NCI-H1417 treated with DMSO at 0.1 percent for 48 hours (cell line): ENCODE measurements at places on chromosomes 12 and 14.

DNA sequence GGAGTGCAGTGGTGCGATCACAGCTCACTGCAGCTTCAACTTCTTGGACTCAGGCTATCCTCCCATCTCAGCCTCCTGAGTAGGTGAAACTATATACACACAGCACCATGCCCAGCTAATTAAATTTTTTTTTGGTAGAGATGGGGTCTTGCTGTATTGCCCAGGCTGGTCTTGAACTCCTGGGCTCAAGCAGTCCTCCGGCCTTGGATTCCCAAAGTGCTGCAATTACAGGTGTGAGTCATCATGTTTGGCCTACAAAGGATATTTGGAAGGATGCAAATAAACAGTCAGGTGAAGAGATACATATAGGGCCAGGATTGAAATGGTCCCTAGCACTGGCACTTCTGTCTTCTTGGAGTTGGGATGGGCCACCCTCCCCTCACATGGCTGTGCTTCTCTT is 23.9 kb downstream of the RCOR1 start:
- no peak for DNase-seq

- DNase-seq = no peak
These were observed 59.1 kb upstream of the SLC6A13 start for GRCh38 chr12:321606-322326.

- DNase-seq = no peak
These were observed 5.1 kb upstream of the TCL1B start for GRCh38 chr14:95681153-95681552.

DNA sequence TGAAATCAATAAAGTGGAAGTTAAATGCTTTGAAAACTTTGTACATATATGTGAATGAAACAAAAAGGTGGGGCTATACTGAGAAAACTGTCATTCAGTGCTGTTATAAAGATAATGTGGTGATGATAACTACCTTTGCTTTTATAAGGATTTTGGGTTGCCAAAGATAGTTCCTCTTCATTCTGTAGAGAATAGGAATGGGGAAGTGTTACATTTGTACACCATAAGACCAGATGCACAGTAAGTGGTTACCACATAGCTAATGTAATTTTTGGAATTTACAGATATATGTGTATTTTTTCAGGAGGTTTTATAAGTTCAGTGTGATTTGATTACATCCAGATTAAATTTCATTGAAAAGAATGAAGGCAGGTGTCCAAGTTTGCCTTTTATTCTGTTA is 18.1 kb downstream of the RAB21 start:
- DNase-seq = no peak

DNA sequence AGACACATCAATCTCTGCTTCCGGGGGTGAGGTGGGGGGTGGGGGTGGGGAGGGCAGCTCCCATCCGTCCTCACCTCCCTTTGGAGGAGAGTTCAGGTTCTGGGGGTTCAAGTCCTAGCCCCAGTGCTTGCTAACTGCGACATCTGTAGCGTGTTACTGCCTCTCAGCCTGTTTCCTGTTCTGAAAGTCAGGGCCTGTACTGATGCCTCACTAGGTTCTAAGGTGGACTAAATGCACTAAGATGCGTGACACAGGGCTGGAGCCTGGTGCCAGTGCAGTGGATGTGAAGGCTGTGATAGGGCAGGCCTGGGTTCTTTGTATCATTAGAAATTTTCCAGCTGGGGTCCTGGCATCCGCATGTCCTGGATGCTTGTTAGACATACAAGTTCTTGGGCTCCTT is 17.3 kb upstream of the TDRD9 start:
- no peak for DNase-seq

DNA sequence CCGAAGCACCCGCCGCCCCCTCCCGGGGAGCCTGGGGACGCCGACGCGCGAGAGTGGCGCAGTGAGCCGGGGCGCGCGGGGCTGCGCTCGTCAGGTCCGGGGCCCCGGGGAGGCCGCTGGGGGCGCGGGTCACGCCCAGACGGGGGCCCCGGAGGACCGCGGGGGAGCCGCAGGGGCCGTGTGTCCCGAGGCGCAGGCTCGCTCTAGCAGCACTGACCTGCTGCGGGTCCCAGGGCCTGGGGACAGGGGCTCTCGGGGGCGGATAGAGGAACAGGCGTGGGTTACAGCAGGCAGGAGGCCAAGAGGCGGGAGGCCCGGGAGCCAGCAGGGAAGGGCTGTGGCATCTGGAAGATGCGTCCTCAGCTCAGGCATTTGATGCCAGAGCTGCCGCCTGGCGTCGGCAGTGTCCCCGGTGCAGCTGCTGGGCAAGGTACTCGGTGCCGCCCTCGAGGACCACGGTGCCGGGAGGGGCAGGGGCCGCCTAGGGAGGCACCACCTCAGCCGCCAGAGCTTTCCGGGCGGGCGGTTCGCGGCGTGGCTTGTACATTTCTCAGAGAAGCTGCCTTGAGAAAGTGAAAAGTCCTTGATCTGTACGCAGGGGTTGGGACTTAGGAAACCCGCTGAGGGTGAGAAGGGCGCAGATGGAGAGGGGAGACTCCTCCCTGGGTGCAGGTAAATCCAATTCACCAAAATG is 1.2 kb downstream of the WNT5B start:
- no peak for DNase-seq

DNA sequence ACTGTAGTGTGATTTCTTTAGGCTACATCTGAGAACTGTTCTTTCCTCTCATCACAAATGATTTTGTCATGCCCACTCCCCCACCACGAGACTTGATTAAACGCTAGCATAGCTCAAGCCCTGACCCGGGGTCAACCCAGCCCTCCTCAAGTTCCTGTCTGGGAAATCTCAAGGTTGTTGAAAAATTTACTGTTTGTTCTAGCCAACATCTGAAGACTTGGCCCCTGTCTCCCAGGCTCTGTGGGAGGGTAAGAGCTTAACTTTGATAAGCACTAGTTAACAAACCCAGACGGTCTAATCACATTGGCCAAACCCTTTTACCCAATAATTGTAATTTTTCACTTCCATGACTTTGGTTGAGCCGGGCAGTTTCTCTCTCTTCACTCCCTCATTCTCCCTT is 86.2 kb upstream of the AMIGO2 start:
- no peak for DNase-seq

- no peak for DNase-seq
These were observed 30.9 kb downstream of the PLEKHG7 start for GRCh38 chr12:92733661-92734060.

DNA sequence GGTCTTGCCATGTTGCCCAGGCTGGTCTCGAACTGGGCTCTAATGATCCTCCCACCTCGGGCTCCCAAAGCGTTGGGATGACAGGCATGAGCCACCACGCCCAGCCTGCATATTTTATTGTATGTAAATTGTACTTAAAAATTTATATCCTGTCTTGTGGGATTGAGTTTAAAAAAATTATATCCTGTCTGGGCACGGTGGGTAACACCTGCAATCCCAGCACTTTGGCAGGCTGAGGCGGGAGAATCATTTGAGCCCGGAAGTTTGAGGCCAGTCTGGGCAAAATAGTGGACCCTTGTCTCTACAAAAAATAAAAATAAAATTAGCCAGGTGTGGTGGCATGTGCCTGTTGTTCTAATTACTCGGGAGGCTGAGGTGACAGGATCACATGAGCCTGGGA is 13.9 kb upstream of the CEBPE start:
- DNase-seq = no peak

DNA sequence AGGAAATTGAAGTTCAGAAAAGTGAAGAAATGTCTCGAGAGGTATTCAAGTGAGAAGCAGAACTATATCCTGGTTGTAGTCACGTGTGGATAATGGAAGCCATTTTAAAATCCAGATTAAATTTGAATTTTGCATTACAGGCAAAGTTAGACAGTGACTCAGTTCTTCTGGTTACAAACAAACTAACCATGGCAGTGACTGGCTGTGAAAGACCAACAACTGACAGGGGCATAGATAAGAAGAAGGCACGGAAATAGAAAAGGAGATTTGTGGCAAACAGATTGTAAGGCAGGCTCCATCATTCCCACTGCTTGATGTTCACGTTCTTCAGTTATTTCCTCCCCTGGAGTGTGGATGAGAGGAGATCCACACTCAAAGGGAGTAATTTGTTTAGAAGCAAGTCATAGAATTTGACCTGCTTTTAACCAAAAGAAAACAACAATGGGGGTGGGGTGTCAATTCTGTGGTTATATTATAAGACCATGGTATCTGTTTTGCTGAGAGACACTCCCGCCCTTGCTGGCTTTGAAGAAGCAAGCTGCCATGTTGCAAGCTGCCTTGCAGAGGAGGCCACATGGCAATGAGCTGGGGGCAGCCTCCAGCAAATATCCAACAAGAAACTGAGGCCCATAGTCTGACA is 795.3 kb downstream of the VRK1 start:
- DNase-seq = no peak

GRCh38 chr14:92615451-92615850 is 101.9 kb downstream of the RIN3 start:
- DNase-seq = no peak

DNA sequence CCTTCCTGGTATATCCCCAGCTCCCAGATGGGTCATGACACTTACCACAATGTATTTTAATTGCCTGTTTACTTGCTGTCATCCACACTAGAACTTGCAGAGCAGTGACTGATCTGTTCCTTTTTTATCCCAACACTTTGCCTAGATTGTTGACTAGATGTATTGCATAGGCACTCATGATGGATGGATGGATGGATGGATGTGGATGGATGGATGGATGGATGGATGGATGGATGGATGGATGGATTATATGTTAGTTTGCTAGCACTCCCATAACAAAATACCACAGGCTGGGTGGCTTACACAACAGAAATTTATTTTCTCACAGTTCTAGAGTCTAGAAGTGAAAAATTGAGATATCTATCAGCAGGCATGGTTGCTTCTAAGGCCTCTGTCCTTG is 8.7 kb upstream of the CKAP4 start:
- no peak for DNase-seq

- DNase-seq = no peak
These were observed 74.5 kb downstream of the TMCC3 start for GRCh38 chr12:94575645-94576403.

- no peak for DNase-seq
These were observed 4.6 kb downstream of the FOXG1 start for GRCh38 chr14:28771168-28771567.
